ENCODE measurements at places on chromosomes 4 and X.

GRCh38 chr4:73538162-73538561, 56.6 kb downstream of the AFM start:
- no peak for DNase-seq

DNA sequence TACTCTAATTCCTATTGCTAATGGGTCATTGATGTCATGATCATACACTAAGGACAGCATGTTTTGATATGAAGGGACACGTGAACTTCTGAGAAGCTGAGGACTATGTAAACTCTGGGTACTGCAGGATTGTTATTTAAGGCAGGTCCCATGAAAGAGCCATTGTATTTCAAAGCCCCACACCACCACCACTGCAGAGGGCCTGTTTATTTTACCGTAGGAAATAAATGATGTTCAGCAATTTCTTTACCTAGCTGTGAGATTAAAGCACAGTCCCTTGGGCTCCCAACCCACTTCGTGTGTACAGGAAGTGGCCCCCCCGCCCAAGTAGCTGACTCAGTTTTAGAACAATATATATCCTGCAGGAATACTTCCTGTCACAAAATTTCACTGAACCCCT, 89.8 kb upstream of the ACSL4 start:
- no peak for DNase-seq

DNA sequence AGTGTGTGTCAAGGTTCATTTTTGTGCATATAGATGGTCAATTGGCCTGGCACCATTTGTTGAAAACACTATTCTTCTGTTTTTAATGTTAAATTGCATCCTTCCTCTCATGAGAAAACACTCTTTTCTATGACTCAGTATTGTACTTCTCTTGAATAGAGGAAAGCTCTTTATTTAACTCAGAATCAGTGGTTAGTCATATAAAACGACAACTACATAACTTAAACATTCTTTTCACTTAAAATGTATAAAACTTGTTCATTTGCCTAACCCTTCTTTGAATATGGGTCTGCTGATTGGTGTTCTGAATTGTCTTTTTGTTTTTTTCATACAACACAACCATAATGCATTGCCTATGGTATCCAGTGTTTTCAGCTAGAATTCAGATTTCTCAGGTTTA, 17.2 kb upstream of the MRPL1 start:
- no peak for DNase-seq

DNA sequence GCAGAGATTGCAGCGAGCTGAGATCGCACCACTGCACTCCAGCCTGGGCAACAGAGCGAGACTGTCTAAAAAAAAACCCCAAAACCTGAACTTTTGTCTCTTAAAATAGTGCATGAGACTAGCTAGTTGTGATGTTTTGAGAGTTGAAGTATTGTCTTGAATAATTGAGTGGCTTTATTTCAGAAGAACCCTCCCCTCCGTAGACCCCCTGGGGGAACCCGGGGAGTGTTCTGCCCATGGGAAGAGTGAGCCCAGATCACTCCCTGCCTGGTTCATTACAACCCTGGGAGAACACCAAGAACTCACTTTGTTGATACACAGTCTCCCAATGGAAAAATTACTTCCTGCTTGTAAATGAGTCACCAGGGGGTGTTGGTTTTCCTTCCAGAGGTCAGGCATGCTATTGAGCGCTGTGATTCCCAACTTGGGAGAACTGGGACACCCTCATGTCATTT, 65.3 kb upstream of the SHISA3 start:
- no peak for DNase-seq

DNA sequence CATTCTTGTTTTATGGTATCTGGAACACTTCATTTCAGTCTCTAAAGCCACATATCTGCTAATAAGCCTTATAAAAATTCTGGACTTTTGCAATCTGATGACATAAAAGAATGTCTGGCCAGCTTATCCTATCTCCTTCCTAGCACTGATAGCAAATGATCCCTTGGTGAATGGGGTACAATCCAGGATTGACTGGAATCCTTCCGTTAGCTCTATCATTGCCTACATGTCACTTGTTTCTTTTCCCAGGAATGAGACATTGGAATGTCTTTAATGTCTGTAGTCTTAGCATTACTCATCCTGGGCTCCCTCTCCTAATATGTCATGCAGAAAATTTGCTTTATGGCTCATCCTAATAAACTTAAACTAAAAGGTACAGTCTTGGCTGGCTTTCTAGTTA, 14.8 kb upstream of the PABPC4L start:
- DNase-seq, result no peak

- DNase-seq, result no peak
Measured at GRCh38 chrX:1274786-1275185, 6.2 kb downstream of the CSF2RA start.

DNA sequence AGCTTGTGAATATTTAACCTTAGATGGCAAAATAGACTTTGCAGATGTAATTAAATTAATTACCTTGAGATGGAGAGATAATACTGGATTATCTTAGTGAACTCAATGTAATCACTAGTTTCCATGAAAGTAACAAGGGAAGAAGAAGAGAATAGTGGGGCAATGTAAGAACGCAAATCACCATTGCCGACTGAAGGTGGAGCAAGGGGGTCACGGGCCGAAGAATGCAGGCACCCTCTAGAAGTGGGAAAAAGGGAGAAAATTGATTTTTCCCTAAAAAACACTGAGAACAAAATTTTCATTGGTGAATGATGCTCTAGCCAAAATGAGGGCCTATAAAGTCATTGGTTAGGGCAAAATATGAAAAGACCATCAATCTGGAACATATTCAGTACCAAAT, 375.6 kb upstream of the EPHA5 start:
- DNase-seq, result no peak

- no peak for DNase-seq
Measured at GRCh38 chrX:103417370-103417769, 41.0 kb downstream of the BEX3 start.

- no peak for DNase-seq
Measured at GRCh38 chr4:57162499-57163019, 52.4 kb upstream of the IGFBP7 start.

GRCh38 chrX:39750256-39750790, 347.4 kb downstream of the BCOR start:
- no peak for DNase-seq

DNA sequence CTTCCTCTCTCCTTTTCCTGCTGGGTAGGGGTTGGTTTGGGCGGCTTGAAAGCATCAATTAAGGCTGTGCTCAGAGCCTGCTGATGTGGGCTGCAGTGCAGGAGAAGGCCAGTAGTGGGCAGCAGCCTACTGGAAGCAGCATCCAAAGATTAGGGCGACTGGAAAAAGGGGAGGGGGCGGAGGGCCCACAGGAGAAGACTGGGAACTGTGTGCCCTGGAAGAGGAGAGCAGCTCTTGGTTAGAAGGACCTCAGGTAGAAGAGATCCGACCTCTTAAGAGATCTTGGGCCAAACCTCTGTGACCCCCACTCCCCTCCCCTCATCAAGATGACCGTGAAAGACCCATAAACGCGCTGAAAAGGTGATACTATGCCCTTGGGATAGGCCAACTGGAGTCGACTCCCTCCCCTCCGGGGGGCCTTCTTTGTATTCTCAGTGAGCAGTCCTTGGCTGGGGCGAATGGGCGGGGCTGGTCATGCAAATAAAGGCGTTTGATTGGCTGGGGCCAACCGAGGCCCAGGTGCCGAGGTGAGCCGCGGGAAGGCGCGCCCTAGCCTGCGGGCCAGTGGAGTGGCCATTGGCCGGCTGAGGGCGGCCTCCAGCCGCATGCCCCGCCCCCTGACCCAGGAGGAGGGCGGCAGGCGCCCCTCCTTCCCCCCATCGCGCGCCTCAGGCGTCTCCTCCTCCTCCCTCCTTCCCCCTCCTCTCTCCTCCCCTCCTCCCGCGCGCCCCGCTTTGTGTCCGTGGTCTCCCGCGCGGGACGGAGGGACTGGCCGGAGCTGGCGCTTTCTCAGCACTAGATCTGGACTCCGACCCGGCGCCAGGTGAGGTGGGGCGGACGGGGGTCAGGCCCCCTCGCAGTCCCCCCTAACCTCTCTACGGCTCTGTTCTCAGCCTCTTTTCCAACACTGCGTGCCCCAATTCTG, 10.1 kb downstream of the DLG3 start:
- DNase-seq, result peak; percentile 75

- DNase-seq, result no peak
Measured at GRCh38 chrX:127764674-127765073, 287.5 kb downstream of the ACTRT1 start.
